ENCODE measurements at places on chromosomes 13 and 19.

GRCh38 chr13:45626731-45627374 is 11.3 kb upstream of the ERICH6B start:
- DNase-seq: no peak

DNA sequence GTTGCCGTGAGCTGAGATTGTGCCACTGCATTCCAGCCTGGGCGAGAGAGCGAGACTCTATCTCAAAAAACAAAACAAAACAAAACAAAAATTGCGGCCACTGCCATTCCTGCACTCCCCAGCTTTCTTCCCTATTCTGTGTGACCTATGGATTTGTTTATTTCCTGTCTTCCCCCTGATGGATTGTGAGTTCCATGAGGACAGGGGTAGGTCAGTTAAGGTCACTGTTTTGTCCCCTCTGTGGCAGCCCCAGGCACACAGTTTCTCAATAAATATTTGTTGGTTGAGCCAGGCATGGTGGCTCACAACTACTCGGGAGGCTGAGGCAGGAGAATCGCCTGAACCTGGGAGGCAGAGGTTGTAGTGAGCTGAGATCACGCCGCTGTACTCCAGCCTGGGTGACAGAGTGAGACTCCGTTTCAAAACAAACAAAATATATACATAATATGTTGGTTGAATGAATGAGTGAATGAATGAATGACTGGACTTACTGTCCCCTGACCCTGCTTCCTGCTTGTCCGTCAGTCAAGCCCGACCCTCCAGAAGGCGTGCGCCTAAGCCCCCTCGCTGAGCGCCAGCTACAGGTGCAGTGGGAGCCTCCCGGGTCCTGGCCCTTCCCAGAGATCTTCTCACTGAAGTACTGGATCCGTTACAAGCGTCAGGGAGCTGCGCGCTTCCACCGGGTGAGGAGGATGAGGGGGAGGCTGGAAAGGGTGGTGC is 5.0 kb downstream of the EBI3 start:
- no peak for DNase-seq

GRCh38 chr13:29562786-29563438 is 32.6 kb downstream of the SLC7A1 start:
- no peak for DNase-seq

- DNase-seq: peak; percentile 22
Measured at GRCh38 chr19:33407716-33408115, 34.2 kb downstream of the CEBPG start.

DNA sequence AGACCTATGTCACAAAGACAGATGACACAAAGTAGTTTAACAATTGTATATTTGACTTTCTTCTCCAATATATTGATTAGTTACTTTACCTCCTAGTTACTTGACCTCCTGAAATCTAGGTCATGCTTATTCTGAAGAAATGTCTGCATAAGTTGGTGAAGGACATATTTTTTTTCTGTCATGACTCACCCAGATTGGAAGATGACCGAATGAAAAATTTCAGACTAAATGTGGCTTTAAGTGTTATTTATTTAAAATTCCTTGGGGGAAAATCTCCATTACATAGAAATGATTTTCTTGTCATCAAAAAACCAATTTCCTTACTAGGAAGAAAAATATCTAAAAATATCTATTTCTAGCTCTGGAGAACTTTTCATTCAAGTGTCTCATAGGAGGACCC is 217.1 kb downstream of the POSTN start:
- no peak for DNase-seq

DNA sequence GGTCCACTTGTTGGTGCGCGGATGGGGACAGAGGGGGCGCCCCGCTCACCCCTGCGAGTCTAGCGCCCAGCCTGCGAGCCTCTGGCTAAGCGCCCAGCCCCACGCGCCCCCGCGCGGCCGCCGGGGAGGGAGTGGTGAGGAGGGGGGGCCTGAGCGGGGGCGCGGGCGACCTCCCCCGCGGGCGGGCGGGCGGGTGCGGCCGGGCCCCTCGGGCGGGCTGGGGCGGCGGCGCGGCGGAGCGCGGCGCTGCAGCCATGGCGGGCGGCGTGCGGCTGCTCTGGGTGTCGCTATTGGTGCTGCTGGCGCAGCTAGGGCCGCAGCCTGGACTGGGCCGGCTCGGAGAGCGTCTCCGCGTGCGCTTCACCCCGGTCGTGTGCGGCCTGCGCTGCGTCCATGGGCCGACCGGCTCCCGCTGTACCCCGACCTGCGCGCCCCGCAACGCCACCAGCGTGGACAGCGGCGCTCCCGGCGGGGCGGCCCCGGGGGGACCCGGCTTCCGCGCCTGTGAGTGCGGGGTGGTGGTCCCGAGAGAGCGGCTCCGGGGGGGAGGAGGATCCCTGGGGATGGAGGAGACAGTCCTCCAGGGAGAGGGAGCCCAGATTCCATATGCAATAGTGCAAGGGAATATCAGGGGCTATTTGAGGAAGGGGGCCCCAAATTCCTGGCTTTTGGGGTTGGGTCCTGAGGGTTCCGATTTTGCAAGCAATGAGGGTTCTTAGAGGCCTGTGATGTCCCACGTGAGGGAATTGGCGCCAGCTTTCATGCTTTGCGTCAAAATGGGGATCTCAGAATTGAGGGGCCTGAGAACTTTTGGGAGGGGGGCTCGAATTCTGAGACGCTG is at the start of gene LTBP4:
Gene LTBP4 (plus strand): TSS at position 236 of the 841 bp plus-strand sequence. CDS start 19 bp downstream, at position 255.
- DNase-seq: peak; percentile 72

GRCh38 chr19:17346109-17346671 is 8.8 kb downstream of the GTPBP3 start:
- DNase-seq: peak; percentile 77

Measured in right hindlimb (tissue), 1 donor.